ENCODE measurements at places on chromosomes 12 and 14.
A peak's percentile ranks its signal among the peaks of the same experiment; 100 is the strongest.

GRCh38 chr14:71388862-71389261 is 481.6 kb downstream of the PCNX1 start:
- no peak for DNase-seq

DNA sequence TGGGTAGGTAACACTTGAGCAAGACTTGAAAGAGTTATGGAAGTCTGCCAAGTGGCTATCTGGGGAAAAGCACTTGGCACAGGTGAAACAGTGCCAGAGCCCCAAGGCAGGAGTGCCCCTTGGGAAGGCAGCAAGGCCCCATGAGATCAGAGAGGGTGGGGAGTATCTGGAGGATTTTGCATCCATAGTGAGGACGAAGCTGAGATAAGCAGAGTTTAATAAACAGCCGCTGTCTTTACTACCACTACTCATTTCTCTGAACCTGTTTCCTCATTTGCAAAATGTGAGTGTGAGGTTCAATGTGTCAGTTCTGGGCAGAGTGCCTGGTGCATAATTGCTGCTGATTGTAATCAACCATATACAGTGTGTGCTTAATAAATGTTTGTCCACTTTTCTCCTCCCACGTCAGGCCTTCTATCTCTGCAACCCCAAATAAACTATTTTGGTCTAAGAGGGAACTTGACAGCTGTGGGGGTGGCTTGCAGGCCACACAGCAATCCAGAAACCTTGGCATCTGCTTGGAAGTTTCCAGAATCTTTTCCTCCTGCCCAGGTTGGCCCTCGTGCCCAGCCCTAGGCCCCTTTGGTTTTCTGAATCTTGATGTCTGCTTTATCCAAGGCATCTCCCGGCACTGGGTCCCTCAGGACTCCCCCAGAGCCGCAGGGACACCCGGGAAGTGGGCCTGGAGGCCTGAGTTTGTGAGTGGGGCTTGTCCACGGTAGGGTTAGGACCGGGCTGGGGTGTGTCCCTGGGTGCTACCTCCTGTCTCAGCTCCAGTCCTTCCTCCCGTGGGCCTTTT is 4.5 kb downstream of the ABCB9 start:
- DNase-seq, result no peak

DNA sequence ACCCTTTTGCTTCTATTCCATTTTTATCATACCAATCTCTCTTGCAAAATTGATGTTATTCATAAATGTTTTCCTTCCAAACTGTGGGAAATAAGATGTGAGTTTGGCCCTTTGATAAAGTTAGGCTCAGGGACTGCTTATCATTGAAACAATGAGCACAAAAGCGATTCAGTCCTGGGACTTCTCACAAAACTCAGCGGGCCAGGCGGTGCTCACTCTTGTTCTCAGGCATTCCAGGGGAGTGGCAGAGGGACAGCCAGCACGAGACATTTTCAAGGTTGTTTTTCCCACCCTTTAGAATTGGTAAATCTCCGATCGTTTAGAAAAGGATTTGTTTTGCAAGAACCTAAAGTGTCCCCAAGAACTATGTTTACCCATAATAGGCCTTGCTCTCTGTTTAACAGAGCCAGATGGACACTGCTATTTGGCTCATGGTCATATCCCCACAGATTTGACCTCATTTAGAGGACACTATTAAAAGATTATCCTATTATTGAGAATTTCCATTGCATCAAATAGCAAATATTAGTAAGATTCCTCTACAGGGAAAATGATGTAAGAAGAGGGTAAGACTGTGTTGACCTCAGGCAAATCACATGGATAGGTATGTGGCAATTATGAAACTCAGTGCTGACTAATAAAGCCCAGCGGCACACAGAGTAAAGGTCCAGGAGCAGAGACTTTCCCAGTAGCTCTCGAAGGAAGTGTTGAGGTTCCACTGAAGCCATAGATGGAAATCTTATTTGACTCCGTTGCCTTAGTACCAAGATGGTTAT is 102.7 kb upstream of the USP44 start:
- DNase-seq, result no peak

DNA sequence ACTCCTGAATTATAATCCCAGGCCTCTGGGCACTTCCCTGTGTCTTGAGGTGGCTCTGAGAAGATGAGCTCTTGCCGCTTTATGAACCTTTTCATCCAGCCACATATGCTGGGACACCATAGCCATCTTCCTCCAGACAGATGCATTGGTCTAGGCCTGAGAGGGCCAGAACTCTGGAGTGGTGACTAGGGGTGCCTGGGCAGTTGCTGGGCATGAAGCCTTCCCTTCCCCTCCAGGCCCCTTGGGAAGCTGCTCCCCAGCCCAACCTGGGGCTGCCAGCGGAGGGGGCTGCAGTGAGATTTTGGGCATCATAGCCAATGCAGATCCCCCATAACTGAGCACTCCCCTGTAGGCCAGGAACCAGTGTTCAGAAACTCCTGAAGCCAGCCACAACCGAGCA is 135.2 kb downstream of the GCH1 start:
- no peak for DNase-seq

- peak; percentile 79 for DNase-seq
These were observed 1133.3 kb downstream of the BCL11B start for GRCh38 chr14:98138666-98139065.

DNA sequence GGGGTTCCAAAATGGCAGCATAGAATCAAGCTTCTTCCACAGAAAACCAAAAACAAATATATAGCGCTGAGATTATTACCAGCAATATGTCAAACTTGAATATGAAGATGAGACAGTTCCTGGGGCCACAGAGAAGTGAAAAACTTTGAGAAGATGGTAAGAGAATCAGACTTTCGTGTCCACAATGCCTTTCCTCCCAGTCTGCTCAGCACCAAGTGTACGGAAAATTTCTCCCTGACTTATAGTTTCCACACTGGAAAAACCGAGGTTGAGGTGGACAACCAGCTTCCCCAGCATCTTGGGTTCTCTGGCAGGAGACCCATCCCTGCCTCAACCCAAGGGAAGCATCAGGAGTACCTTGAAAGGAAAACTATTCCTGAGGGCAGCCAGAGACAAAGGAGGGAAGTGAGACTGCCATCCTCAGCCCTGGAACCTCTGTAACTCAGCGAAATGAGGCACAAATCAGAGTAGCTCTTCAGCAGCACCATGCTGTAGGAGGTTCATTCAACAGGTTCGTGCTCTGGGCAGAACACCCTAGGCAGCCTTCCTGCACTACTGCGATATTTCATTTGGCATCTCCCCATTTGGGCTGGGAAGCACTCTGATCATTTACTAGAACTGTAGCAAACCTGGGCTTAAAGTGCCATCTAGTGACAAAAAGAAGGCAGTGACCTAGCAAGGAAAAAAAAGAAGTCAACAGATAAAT is 52.4 kb upstream of the CAPRIN2 start:
- DNase-seq, result peak; percentile 40

DNA sequence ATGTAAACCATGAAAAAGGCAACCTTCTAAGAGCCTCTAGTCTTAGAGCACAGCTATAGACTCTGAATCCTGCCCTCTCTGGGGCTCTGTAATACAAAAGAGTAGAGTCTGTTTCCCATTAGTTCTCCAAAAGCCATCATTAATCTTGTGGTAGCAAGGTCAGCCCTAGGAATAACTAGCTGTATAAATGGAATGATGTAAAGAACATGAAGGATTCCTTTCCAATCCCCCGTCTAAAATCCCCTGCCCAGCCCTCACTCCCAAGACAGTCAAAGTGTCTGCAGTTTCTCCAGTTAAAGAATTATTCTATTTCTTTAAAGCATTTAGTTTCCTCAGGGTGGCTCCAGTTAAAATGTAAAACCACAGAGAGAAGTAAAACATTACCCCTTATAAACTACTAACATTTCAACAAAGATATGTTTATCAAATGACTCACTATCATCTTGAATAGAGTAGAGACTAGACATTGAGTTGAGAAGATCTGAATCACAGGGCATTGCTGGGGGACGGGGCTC is 104.2 kb downstream of the ST8SIA1 start:
- DNase-seq, result no peak

Measured in activated CD4-positive, alpha-beta T cell treated with anti-CD3 and anti-CD28 coated beads, Interleukin-2, amount 10 ng/mL, durations not matched to agents 7 days and 5 days (primary cell).